ENCODE measurements at places on chromosomes 1 and 21.

- no peak for DNase-seq
Measured at GRCh38 chr1:221468546-221468945, 273.3 kb downstream of the DUSP10 start.

DNA sequence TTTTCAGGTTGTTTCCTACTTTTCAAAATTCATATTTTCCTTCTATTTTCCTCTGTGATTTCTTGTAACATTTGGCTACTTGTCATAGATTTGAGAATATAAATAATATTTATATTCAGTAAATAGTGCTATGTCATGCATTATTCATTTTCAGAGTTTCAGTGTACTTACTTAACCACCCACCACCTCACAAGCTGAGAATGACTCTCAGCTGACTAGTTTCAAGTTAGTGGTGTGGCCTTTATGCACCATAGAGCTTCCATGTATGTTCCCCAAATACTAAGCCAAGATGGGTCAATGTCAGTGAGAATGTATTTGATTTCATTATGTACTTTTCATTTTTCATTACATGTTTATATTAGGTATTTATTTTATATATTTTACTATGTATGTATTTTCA is 56.9 kb upstream of the RGS1 start:
- no peak for DNase-seq

- DNase-seq = no peak
Measured at GRCh38 chr1:25689686-25690381, 73.2 kb downstream of the MAN1C1 start.

GRCh38 chr1:234987415-234988154 is 141.1 kb downstream of the TOMM20 start:
- DNase-seq = no peak

DNA sequence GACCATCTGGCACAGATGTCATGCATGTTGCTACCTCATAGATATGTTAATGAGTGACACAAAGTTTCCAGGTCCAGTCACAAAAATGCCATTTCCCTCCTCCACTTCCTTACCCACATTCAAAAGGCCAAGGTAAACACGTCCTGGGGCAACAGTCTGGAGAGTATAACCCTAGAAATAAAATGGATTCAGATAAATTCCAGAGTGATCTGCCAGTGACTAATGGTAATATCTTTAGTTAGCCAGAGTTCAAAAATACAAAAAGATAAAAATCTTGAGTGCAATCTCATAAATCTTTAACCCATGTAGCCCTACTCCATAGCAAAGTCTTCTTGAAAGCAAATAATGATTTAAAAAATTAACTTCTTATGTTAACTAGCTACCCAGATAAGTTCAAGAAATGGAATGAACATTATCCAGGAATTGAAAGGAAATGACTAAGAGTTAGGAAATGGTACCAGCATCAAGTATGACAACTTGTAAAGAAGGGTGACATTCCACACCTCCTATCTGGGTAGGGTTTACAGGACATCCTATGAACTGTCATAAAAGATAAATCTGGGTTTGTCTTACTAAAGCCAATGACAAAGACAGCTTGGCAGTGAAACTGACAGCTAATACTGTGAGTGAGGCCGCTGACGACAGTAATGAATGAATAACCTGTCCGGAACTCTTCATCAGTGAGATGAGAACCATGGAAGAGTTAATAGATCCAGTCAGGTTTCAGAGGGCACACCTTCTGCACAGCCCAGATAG is 18.1 kb downstream of the RGS2 start:
- no peak for DNase-seq

GRCh38 chr1:215256936-215257679 is 174.6 kb downstream of the KCNK2 start:
- no peak for DNase-seq

GRCh38 chr1:40899230-40899870 is 37.2 kb upstream of the CITED4 start:
- no peak for DNase-seq
